ENCODE measurements at places on chromosomes 4 and X.

GRCh38 chrX:45849261-45849862, 648.7 kb upstream of the DIPK2B start:
- peak; percentile 87 for DNase-seq

GRCh38 chr4:17066972-17067371, 168.5 kb upstream of the LDB2 start:
- DNase-seq, result peak; percentile 88

DNA sequence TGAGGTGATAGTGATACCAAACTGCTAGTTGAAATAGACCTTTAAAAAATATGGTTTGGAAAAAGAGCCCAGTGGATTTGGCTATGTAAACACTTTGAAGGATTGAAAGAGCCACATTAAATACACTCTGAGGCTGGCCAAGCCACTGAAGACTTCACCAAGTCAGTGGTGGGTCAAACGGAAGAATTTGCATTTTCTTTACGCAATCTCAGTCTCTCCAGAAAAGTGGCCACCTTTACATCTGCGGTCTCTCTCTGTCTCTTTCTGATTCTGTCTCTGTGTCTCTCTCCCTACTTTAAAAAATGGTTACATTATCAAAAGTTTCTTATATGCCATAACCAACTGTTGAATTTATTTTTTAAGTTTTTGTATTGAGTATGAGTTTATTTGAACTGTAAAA, 651.2 kb upstream of the PITX2 start:
- no peak for DNase-seq

GRCh38 chr4:158530381-158530780, 8.7 kb downstream of the RXFP1 start:
- no peak for DNase-seq

DNA sequence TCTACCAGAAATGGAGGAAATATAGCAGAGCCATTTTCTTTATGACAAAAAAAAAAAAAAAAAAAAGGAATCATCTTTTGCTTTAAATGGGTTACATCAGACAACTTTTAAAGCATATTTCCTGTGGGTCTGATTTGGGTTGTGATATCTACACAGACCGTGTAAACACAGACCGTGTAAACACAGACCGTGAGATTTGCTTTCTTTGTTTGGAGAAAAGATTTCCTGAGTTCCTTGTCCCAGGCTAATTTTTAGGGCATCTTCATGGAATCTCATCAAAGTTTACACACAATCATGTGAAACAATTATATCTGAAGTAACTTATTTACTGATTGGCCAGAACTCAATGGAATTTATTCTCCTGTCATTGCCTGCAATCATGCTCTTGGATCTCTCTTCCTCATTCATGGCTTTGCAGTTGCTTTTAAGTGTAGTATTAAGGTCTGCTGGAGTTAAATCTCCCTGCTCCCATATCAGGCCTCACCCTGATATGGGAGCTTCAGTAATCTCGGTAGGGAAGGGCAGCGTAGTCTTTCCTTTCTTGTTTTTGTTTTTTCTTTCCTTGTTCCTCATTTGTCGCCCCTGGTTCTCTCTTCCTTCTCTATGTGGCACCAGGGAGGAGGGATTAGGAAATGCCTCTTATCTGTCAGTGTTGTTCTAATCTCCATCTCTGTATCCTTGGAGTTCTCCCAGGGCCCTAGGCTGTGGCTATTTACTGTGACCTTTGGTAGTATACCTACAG, 248.6 kb upstream of the JADE1 start:
- DNase-seq, result no peak

DNA sequence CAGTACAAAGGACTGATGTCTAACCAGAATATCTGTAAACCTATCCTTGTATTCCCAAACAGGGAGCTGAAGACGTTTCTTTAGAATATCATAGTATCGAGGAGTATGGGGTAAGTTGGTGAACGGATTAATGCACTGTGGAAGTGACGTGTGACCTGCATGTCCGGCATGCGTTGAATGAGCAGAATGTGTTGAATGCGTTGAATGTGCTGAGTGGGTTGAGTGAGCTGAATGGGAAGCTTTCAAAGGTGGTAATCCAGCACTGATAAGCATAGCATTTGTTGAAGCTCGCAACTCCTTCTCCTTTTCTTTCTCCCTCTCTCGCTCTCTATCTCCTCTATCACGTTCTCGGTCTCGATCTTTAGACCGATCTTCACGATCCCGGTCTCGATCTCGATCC, 8.1 kb downstream of the DHX15 start:
- DNase-seq, result no peak

DNA sequence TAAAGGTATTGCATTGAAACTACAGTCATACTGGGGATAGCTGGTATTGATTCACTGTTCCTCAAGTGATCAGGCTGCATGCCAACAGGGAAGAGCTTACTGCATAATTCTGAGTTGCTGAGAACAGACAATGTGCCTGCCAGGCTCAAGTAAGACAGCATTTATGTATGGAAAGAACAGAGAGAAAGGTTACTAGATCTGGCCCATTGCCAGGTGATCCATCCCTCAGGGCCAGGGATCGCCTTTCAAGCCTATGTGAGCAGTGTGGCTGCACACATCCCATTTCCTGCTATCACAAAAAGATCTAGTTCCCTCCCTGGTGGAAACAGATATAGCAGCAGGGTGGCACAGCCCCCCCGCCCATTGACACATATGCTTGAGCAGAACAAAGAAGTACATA, 254.0 kb downstream of the TMA16 start:
- no peak for DNase-seq

- DNase-seq, result no peak
These were observed 201.7 kb upstream of the ANK2 start for GRCh38 chr4:112847781-112848180.

- no peak for DNase-seq
These were observed 7.4 kb upstream of the WDFY3 start for GRCh38 chr4:84973856-84974255.

- no peak for DNase-seq
These were observed 67.8 kb upstream of the SOD3 start for GRCh38 chr4:24727390-24728224.

GRCh38 chr4:88818631-88819470, 121.2 kb upstream of the NAP1L5 start:
- peak; percentile 44 for DNase-seq

- DNase-seq, result no peak
These were observed 142.4 kb upstream of the CPXCR1 start for GRCh38 chrX:88604433-88605221.

All from AG10803 (cell line).